Myocyte (in vitro differentiated cells): ENCODE measurements at places on chromosomes 13 and 19. TPM values are rescaled to one million over a fixed set of nuclear protein-coding genes. Genes with fewer than 3 reads are reported as not detected.

The SIGLEC8 gene
- not detected in 2 replicates for total RNA-seq

The SIGLEC10 gene
- not detected in 2 replicates for total RNA-seq

DNA sequence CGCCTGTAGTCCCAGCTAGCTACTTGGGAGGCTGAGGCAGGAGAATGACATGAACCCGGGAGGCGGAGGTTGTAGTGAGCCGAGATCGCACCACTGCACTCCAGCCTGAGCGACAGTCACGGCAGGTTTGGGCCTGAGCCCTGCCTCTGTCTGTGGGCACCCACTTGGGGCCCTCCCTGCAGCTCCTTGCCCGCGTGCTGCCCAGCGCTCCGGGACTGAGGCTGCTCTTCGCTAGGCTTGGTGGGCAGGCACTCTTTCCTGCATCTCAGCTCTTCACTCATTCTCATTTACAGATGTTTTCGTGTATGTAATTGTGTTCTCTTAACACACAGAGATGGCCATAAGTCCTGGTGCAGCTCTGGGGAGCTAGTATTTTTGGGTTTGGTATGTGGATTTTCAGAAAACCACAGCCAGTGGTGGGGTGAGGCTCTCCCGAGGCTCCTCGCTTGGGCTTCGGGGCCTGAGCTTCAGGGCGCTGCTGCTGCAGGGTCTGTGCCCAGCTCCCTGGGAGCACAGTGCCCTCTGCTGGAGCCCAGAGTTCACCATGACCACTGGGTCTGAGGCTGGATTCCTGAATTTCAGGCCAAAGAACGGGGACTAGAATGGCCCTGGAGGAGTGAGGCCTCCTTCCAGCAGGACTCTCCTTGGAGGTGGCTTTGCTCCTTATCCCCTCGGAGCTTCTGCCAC is 15.2 kb downstream of the UPF1 start:
- DNase-seq = peak; percentile 78

DNA sequence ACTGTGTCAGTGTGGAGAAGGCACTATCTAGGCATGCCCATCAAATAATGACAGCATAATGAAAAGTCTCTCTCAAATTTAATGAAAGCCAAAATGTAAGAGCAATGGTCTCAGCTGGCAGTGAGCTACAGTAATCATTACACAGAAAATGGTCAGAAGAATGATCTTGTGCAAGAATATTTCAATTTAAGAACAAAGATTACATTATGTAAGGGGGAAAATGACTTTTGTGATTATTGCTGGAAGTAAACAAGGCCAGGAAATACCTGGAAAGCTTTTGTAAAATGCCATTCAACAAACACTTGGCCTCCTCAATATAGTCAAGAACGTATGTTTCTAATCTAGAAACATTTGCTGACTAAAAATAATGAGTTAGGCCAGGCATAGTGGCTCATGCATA is 89.1 kb downstream of the CAB39L start:
- no peak for DNase-seq

The OVOL3 gene
- total RNA-seq = not detected in 2 replicates

GRCh38 chr19:28221736-28222135 is 991.2 kb downstream of the UQCRFS1 start:
- no peak for DNase-seq

DNA sequence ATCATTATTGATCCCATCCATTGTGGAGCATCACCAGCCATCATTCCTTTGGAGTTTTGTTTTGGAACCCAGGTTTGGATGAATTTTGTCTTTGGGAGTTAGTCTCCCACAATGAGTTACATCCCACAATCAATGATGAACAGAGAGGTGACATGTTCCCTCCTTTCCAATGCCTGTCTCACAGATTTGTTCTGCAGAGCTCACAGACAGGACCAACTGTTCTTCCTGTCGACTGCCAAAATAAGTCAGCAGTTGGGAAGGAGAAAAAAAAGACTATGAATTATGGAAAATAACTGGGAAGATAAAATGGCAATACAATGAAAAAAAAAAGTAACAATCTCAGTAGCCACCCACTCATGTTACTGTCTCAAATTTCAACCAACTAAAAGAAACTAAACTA is 489.1 kb downstream of the MYO16 start:
- DNase-seq = peak; percentile 16

GRCh38 chr19:34651747-34652146 is 25.2 kb downstream of the SCGB2B2 start:
- no peak for DNase-seq

The ZBTB7A gene
- 30.1 and 37.1 TPM in 2 replicates for total RNA-seq

The DHDH gene
- 0.32 TPM in 1 of 2 replicates, not detected in the other for total RNA-seq

The FAM216B gene
- total RNA-seq = not detected in 2 replicates

GRCh38 chr19:30206187-30206586 is 166.0 kb upstream of the ZNF536 start:
- no peak for DNase-seq

The ZNF77 gene
- total RNA-seq = 4.0 and 4.5 TPM in 2 replicates

The ZNF835 gene
- not detected in 2 replicates for total RNA-seq

- DNase-seq = no peak
Measured at GRCh38 chr13:62710787-62711186, 1295.1 kb upstream of the PCDH20 start.

The KEAP1 gene
- total RNA-seq = 80.2 and 102 TPM in 2 replicates

- DNase-seq = no peak
Measured at GRCh38 chr13:26664876-26665275, 95.7 kb downstream of the GPR12 start.

The FXYD7 gene
- not detected in 2 replicates for total RNA-seq

The ZNF69 gene
- 6.3 and 8.8 TPM in 2 replicates for total RNA-seq

- no peak for DNase-seq
Measured at GRCh38 chr19:51772977-51773376, 12.0 kb downstream of the FPR2 start.

The TTYH1 gene
- not detected in 2 replicates for total RNA-seq

The OR7C1 gene
- 0.05 and 0.24 TPM in 2 replicates for total RNA-seq

DNA sequence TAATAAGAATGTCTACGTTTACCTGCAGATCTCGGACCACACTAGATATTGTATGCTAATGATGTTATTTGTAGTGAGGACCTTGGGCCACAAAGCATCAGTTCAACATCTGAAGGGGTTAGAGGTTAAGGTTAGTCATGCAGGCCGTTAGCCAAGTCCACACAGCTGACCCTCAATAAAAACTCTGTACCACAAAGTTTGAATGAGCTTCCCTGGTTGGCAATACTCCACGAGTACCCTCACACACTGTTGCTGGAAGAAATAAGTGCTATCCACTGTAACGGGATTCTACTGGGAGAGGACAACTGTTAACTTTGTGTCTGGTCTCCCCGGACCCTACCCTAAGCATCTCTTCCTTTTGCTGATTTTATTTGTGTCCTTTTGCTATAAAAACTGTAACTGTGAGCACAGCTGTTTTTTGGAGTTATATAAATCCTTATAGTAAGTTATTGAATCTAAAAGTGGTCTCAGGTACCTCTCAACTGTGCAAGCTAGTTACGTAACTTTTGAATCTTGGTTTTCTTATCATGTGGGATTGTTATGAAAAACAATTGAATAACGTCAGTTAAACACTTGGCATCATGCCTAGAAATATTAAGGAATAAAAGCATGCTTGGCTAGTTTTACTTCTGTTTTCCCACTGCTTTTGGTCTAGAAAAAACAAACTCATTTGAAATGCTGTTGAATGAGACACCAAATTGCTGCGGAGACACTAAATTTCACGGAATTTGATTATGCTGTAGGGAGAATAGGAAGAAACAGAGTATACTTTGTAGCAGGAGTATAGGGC is 181.5 kb downstream of the DNAJC3 start:
- DNase-seq = peak; percentile 26

- no peak for DNase-seq
Measured at GRCh38 chr19:34383599-34383998, 18.6 kb downstream of the GPI start.

The KIRREL2 gene
- not detected in 2 replicates for total RNA-seq

- no peak for DNase-seq
Measured at GRCh38 chr13:31485651-31486051, 253.7 kb upstream of the RXFP2 start.

GRCh38 chr19:19271828-19272599 is 1.1 kb downstream of the TM6SF2 start:
- no peak for DNase-seq

- peak; percentile 1 for DNase-seq
Measured at GRCh38 chr13:60837806-60838205, 440.8 kb downstream of the TDRD3 start.

- DNase-seq = no peak
Measured at GRCh38 chr13:105170438-105170837, 1365.0 kb downstream of the EFNB2 start.
